ENCODE measurements at places on chromosomes 5 and 9.
A peak's percentile ranks its signal among the peaks of the same experiment; 100 is the strongest.

GRCh38 chr9:4964540-4964939 lies 20.5 kb upstream of the JAK2 start:
- no peaks in the 10 kb centered on the region for H3K4me1 ChIP-seq
- H3K27ac ChIP-seq, result no peak overlapping the region
- no peaks in the 10 kb centered on the region for H3K36me3 ChIP-seq
- peaks cover 3% of the 10 kb centered on the region for H3K27me3 ChIP-seq

DNA sequence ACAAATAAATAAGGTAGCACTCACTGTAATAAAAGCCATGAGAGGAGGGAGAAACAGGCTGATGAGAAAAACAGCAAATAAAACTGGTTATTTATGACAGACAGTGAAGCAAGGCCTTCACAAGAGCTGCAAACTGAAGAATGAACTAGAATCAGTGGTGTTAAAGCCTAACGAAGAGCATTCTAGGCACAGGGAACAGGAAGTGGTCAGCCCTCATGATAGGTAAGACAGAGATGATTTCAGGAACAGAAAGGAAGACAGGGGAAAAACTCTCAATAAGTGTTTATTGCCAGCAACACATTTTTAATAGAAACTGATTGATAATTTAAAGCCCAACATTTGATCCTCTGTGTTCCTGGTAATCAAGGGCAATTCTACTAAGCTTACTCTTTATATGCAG lies 124.5 kb downstream of the EDIL3 start:
- H3K27me3 ChIP-seq, result no peaks in the 10 kb centered on the region
- no peak overlapping the region for H3K4me3 ChIP-seq
- H3K4me1 ChIP-seq, result no peaks in the 10 kb centered on the region
- peaks cover 4% of the 10 kb centered on the region for H3K36me3 ChIP-seq

- no peaks in the 10 kb centered on the region for H3K36me3 ChIP-seq
- no peaks in the 10 kb centered on the region for H3K4me1 ChIP-seq
- H3K4me3 ChIP-seq, result no peak overlapping the region
- peaks cover 12% of the 10 kb centered on the region for H3K27me3 ChIP-seq
Observed at GRCh38 chr5:134020188-134020587, 15.4 kb upstream of the VDAC1 start.

GRCh38 chr5:159786901-159787691 lies 129.2 kb upstream of the ADRA1B start:
- peaks cover 59% of the 10 kb centered on the region for H3K27me3 ChIP-seq
- DNase-seq, result no peak
- no peaks in the 10 kb centered on the region for H3K36me3 ChIP-seq
- no peaks in the 10 kb centered on the region for H3K4me1 ChIP-seq
- H3K27ac ChIP-seq, result no peak overlapping the region

- DNase-seq, result peak; percentile 67
- H3K36me3 ChIP-seq, result peaks cover 13% of the 10 kb centered on the region
- H3K27ac ChIP-seq, result no peak overlapping the region
- no peaks in the 10 kb centered on the region for H3K27me3 ChIP-seq
Observed at GRCh38 chr5:177317959-177318377, 6.3 kb upstream of the MXD3 start.

GRCh38 chr5:15615859-15616258 lies 115.9 kb downstream of the FBXL7 start:
- H3K4me1 ChIP-seq, result no peaks in the 10 kb centered on the region
- no peak overlapping the region for H3K4me3 ChIP-seq
- H3K36me3 ChIP-seq, result no peaks in the 10 kb centered on the region

- no peak overlapping the region for H3K4me3 ChIP-seq
- peaks cover 15% of the 10 kb centered on the region for H3K27me3 ChIP-seq
- no peaks in the 10 kb centered on the region for H3K36me3 ChIP-seq
- H3K27ac ChIP-seq, result no peak overlapping the region
- peaks cover 3% of the 10 kb centered on the region for H3K4me1 ChIP-seq
- DNase-seq, result no peak
Observed at GRCh38 chr9:107636571-107637381, 147.2 kb upstream of the KLF4 start.

DNA sequence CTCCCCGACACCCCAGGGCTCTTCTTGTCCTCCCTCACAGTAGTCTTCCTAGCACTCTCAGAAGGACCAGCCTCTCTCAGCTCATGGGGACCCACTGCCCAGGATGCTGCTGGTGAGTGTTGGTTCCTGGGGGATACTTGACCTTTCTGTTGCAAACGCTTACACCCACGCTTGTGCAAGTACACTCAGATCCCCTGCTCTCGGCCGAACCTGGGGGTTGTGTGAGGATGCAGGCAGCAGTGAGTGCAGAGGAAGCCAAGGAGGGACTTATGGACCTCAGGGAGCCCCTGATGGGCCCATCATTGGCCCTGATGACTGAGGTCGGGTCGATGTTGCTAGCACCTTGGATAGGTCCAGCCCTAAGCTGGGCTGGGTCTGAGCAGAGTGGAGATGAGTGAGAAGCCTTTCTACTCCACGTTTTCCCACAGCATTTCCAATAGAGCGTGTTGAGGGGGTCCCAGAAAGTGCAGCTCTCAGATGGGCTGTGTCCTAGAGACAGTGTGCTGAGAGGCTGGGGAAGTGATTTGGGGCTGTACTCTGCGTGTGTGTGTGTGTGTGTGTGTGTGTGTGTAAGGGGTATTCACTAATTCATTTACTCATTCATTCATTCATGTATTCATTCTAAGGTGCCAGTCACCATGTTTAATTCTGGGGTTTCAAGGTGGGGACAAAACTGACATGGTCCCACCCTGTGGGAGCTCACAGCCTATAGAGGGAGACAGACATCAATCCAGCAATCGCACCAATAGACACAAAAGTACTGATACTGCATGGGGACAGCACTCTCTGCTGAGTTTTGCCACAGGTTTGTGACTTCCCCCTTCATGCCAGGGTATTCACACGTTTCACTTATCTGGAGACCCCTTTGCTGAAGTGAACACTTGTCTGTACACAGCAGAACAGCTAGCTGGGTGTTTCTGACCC lies 25.2 kb upstream of the PITX1 start:
- no peak overlapping the region for H3K4me3 ChIP-seq
- peaks cover 48% of the 10 kb centered on the region for H3K27me3 ChIP-seq
- no peak for DNase-seq
- H3K4me1 ChIP-seq, result no peaks in the 10 kb centered on the region

GRCh38 chr9:132998831-132999635 lies 20.5 kb downstream of the GFI1B start:
- H3K36me3 ChIP-seq, result peaks cover 2% of the 10 kb centered on the region
- peaks cover 68% of the 10 kb centered on the region for H3K27me3 ChIP-seq
- H3K4me1 ChIP-seq, result no peaks in the 10 kb centered on the region
- DNase-seq, result no peak
- no peak overlapping the region for H3K27ac ChIP-seq

GRCh38 chr5:145946112-145946861 lies 9.9 kb downstream of the SH3RF2 start:
- H3K27ac ChIP-seq, result no peak overlapping the region
- no peaks in the 10 kb centered on the region for H3K27me3 ChIP-seq
- H3K4me1 ChIP-seq, result no peaks in the 10 kb centered on the region

DNA sequence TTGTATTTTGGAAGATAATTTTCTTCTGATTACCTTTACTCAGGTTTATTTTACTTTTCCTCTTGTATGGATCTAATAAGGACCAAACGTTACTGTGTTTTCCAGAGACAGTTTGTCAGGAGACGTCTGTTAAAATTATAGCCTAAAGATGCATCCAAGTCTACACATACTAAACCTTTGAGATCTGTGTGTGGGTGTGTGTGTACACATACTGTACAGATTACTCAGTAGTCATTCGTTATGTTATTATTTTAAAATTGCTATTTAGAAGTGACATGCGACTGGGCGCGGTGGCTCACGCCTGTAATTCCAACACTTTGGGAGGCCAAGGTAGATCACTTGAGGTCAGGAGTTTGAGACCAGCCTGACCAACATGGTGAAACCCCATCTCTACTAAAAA lies 51.6 kb upstream of the CNTLN start:
- H3K27ac ChIP-seq, result no peak overlapping the region
- H3K4me1 ChIP-seq, result no peaks in the 10 kb centered on the region
- H3K4me3 ChIP-seq, result no peak overlapping the region
- H3K36me3 ChIP-seq, result no peaks in the 10 kb centered on the region
- DNase-seq, result no peak
- H3K27me3 ChIP-seq, result no peaks in the 10 kb centered on the region

GRCh38 chr9:128505414-128505765 lies 871 bp downstream of the GLE1 start:
- peak overlapping the region; percentile 99 for H3K4me3 ChIP-seq
- no peaks in the 10 kb centered on the region for H3K27me3 ChIP-seq
- H3K36me3 ChIP-seq, result peaks cover 36% of the 10 kb centered on the region
- H3K4me1 ChIP-seq, result peaks cover 18% of the 10 kb centered on the region
- DNase-seq, result no peak

DNA sequence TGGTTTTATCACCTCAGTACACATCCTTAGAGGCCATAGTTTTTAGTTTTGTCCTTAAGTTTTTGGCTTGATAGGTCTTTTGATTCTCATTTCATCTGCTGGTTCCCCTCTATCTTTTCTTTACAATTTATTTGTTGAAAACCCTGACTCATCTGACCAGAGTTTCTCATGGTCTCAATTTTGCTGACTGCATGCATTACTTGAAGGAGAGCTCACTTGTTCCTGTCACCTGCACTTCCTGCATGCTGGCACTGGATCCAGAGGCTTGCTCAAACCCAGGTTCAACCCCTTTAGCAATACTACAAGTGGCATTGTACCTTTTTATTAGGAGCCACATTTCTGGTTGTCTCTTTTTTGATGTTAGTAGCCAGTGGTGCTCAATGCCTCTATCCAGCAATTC lies 26.7 kb downstream of the FBXO10 start:
- DNase-seq, result no peak
- H3K27ac ChIP-seq, result no peak overlapping the region
- H3K4me1 ChIP-seq, result no peaks in the 10 kb centered on the region
- no peak overlapping the region for H3K4me3 ChIP-seq
- H3K36me3 ChIP-seq, result peaks cover 2% of the 10 kb centered on the region
- H3K27me3 ChIP-seq, result no peaks in the 10 kb centered on the region

DNA sequence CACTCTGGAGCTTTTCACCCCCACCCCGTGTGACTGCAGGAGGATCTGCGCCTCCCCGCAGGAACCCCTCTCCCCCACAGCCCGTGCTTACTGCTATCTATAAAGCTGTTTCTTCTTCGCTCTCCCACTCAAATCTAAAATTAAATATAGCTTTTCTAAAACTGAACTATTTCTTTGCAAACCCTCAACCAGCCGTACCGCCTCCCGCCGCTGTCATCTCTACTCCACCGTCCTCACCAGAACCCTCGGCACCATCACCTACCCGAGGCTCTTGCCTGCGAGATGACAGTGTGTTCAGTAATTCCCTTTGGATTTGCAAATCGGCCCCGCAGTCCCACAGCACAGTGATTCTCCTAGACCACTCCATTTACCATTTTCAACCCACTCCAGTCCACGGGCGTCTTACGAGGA lies 13.6 kb downstream of the LPCAT1 start:
- no peak for DNase-seq
- H3K4me1 ChIP-seq, result peaks cover 76% of the 10 kb centered on the region
- H3K4me3 ChIP-seq, result peak overlapping the region; percentile 2
- no peaks in the 10 kb centered on the region for H3K27me3 ChIP-seq
- H3K27ac ChIP-seq, result no peak overlapping the region
- peaks cover 60% of the 10 kb centered on the region for H3K36me3 ChIP-seq

- peak overlapping the region; percentile 92 for H3K27ac ChIP-seq
- H3K27me3 ChIP-seq, result no peaks in the 10 kb centered on the region
- H3K36me3 ChIP-seq, result peaks cover 54% of the 10 kb centered on the region
- DNase-seq, result no peak
- peak overlapping the region; percentile 71 for H3K4me3 ChIP-seq
Observed at GRCh38 chr9:130107955-130108354, 54.2 kb downstream of the GPR107 start.

GRCh38 chr5:1487079-1487764 lies 36.5 kb downstream of the LPCAT1 start:
- H3K27ac ChIP-seq, result peak overlapping the region; percentile 35
- no peak for DNase-seq
- H3K4me3 ChIP-seq, result no peak overlapping the region
- H3K4me1 ChIP-seq, result peaks cover 32% of the 10 kb centered on the region
- peaks cover 76% of the 10 kb centered on the region for H3K36me3 ChIP-seq

DNA sequence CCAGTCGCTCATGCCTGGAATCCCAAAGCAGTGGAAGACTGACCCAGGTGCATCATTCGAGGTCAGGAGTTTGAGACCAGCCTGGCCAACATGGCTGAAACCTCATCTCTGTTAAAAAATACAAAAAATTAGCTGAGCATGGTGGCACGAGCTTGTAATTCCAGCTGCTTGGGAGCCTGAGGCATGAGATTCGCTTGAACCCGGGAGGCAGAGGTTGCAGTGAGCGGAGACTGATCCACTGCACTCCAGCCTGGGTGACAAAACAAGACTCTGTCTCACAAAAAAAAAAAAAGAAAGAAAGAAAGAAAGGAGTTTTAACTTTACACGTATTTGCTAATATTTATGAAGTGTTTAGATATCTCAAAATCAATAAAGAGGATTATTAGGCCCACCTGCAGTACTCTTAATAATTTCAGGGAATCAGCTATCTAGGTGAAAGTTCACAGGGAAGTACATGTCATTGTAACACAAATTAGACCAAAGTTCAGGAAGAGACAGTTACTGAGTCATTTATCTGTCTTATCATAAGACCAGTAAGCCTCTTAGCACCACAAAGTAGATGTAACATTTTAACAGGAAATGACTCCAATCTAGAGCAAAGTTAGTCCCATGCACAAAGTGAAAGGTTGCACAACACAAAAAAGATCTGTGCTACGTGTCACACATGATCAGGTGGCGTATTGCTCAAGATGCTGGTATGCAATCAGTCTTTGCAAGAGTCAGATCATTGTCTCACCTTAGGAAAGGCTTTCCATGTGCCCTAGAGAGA lies 34.1 kb upstream of the PLIN2 start:
- no peaks in the 10 kb centered on the region for H3K27me3 ChIP-seq
- peaks cover 7% of the 10 kb centered on the region for H3K36me3 ChIP-seq
- H3K4me1 ChIP-seq, result peaks cover 17% of the 10 kb centered on the region
- H3K4me3 ChIP-seq, result peak overlapping the region; percentile 64
- peak; percentile 37 for DNase-seq

Measured in effector memory CD8-positive, alpha-beta T cell (primary cell).